H4 (cell line): ENCODE measurements at places on chromosomes 5 and 9. TPM values are rescaled to one million over a fixed set of nuclear protein-coding genes. Genes with fewer than 3 reads are reported as not detected.

Gene INSL4
- not detected in 2 replicates for total RNA-seq

DNA sequence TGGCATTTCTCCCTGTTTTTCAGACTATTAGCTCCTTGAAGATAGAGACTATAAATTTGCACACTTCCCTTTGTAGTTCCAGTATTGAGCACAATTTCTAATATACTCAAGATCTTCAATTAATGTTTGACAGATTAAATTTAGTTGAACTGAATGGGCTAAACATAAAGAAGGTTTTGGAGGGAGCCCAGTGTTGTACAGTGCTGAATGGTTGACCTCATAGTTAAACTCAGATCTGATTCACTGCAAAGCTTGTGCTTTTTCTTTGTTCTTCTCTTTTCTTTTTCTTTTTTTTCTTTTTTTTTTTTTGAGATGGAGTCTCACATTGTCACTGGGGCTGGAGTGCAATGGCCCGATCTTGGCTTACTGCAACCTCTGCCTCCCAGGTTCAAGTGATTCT is 411.7 kb upstream of the ZNF462 start:
- DNase-seq: no peak

Gene IRX1
- total RNA-seq: 17.1 and 21.3 TPM in 2 replicates

DNA sequence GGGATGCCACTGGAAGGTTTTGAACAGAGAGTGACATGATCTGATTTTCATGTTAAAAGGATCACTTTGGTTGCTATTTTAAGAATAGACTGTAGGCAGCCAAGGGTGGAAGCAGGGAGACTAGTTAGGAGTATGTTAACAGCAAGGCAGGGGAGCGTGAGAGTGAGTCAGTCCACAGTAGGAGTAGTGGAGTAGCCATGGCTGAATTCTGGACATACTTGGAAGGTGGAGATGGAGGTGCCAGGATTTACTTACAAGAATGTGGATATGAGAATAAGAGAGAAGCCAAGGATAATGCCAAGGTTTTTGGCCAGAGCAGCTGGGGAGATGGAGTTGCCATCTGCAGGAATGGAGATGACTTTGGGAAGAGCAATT is 118.8 kb downstream of the GALNT10 start:
- no peak for DNase-seq

GRCh38 chr9:132996526-132996925 is 18.0 kb downstream of the GFI1B start:
- no peak for DNase-seq
